Fibroblast of villous mesenchyme (primary cell): ENCODE measurements at places on chromosomes 7 and 10.

GRCh38 chr7:129499999-129500398, 2.3 kb upstream of the SMKR1 start:
- no peak for DNase-seq

DNA sequence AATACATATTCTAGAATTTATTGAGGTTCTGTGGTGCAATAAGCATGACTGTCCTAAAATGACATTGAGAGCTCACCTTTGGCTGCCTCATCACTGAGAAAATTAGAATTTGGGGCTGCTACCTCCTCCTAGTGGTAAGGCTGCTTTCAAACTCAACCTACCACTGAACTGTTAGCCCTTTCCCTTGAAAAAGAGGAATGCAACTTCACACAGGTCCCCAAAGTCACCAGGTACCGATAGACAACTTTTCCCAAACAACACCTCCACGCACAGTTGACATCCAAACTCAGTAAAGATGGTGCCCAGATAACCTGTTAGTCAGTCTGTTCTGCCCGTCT, 75.9 kb upstream of the SCIN start:
- DNase-seq: no peak

DNA sequence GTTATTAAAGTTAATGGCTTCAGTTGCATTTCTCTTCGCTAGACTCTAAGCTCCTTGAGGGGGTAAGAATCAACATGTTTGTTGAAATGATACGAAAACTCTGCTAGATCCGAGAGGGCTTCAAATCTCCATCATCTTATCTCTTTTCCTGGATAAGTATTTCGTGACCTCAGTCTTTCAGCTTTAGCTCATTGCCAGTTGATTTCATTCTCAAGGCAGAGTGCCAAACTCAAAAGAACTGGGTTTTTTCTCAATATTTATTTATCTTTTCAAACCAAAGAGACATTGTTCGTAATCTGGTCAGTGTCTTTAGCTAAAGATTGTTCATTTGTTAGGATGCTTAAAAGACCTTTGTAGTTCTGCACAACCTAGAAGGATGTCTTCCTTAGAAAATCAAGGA, 108.9 kb downstream of the ARID5B start:
- no peak for DNase-seq

GRCh38 chr10:118298787-118299186, 43.3 kb downstream of the FAM204A start:
- no peak for DNase-seq

- no peak for DNase-seq
Measured at GRCh38 chr10:128095027-128095752, 31.0 kb downstream of the MKI67 start.

- DNase-seq: no peak
Measured at GRCh38 chr7:131358636-131359035, 31.0 kb downstream of the MKLN1 start.

GRCh38 chr7:8169171-8169570, 92.8 kb downstream of the ICA1 start:
- no peak for DNase-seq

DNA sequence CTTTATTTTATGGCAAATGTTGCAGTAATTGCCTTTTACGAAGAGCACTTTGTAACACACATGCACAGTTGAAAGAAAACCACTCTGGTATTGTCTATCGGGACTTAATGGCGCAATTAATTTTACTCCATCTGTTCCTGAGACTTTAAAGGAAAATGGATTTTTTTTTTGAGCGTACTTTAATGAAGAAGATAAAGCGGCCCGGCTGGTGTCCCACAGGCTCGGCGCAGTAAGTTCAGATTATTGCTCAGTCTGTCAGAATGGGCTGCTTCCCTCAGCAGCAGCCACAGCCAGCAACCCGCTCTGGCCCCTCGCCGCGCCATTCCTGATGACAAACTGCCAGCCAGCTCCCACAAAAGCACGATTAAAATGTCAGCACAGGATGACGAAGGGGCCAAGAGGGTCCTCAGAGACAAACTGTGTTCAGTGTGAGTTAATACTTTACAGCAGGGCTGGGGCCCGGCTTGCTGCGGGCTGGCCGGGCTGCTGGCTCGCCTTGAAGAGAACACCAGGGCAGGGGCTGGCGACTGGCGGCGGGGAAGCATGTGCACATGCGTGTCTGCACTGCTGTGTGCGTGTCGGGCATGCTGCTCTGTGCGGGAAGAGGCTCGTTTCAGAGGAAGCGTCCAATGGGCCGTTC, 501.0 kb upstream of the GALNT17 start:
- DNase-seq: peak; percentile 10

GRCh38 chr10:62036186-62037081, 134.9 kb downstream of the ARID5B start:
- DNase-seq: no peak

- DNase-seq: no peak
Measured at GRCh38 chr7:30170476-30171205, 35.9 kb downstream of the MTURN start.

- DNase-seq: peak; percentile 22
Measured at GRCh38 chr10:76868098-76868977, 769.3 kb downstream of the KCNMA1 start.

- no peak for DNase-seq
Measured at GRCh38 chr10:96720422-96721206, at the start of gene PIK3AP1. TSS of gene PIK3AP1 (minus strand) at chr10:96720514. CDS start at chr10:96720394, 120 bp downstream.

DNA sequence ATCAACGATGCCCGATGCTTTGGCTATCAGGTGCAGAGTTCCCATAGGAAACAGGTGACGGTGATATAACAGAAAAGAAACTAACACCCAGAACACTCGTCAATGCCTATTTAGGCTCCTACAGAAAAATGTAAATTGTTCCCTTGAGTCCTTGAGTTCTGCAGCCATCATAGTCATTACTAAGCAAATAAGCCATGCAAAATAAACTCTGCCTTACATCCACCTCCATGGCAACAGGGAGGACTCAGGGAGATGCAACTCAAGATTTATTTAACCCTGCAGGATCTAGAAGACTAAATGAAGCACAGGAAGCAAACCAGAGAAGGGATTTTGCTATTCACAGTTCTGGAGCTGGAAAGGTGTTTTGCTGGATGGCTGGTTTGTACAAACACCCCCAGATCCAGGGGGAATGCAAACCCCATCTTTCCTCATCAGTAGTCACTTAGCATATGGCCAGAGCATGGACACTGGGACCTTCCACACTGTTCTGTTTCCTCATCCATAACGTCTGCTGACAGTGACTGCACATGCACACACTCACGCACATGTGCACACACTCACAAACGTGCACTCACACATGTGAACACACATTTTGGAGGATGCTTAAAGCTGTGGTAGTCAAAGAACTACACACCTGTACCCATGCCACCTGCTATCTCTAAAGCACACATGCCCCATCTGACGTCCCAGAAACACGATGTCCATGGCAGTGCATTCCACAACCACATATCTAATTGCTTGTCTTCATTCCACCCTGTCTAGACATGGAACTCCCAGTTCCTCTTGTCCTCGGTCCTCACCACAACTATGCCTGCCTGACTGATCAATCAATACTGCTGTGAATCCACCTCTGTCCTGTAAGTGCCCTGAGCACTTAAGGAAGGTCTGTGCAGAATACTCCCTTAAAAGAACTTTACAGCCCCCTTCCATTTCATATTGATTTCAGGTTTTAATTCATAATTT, 178.2 kb downstream of the COBL start:
- no peak for DNase-seq

GRCh38 chr10:110398419-110399105, 93.8 kb upstream of the SMNDC1 start:
- DNase-seq: peak; percentile 97
